Muscle of leg (tissue), 16 donors: ENCODE measurements at places on chromosomes 2 and 18. TPM values are rescaled to one million over a fixed set of nuclear protein-coding genes. Genes with fewer than 3 reads are reported as not detected.

Gene INO80B
- total RNA-seq = 21.1 TPM

Gene LIMS2
- 7.7 TPM for total RNA-seq

Gene ALK
- 0.04 TPM for total RNA-seq

Gene C2orf80
- total RNA-seq = not detected

Gene EFEMP1
- 19.7 TPM for total RNA-seq

- H3K36me3 ChIP-seq = no peaks in the 10 kb centered on the region
- peaks cover 2% of the 10 kb centered on the region for H3K4me1 ChIP-seq
- H3K4me3 ChIP-seq = no peak overlapping the region
- no peak overlapping the region for H3K27ac ChIP-seq
- DNase-seq = no peak
- no peaks in the 10 kb centered on the region for H3K27me3 ChIP-seq
Observed at GRCh38 chr18:43887491-43887890, 610.2 kb upstream of the SYT4 start.

GRCh38 chr2:172434821-172435605 is 7.6 kb downstream of the ITGA6 start:
- H3K27me3 ChIP-seq = no peaks in the 10 kb centered on the region
- H3K27ac ChIP-seq = no peak overlapping the region
- peaks cover 10% of the 10 kb centered on the region for H3K4me1 ChIP-seq
- no peak for DNase-seq

DNA sequence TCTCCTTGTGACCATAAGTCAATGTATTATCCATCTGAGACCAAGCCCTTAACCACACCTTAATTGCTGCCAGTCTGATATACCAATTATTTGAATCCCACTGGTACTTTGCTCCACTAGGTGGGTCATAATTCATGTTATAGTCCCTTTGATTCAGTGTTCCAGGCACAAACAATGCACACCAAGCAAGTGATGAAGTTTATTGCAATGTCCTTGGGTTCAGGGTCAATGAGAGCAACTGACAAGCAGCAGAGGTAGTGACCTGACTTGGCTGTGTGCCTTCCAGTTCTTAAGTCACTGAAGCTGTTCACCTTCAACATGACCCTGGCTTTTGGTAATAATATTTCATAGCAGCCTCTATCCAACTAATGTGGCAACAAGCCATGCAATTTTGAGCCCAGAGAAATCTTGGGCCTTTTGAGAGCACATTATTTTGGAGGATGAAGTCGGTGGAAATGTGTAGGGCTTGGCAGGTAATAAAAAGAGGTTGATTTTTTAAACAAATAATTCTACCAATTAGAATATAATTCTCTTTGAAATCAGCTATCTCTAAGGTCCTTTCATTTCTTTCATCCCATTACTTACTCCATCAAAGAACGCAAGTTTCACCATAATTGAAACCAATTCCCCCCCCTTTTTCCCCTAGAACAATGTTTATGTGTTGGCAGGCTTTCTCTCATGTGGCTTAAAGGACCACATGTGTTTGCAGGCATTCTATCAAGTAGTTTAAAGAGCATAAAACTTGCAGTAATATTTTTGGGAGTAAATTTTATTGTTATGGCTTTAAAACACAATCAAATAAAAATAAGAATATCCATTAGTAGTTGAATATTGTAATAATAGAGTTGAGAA is 3.1 kb upstream of the CPO start:
- H3K4me1 ChIP-seq = peaks cover 3% of the 10 kb centered on the region
- peak; percentile 85 for DNase-seq
- H3K36me3 ChIP-seq = no peaks in the 10 kb centered on the region
- H3K4me3 ChIP-seq = no peak overlapping the region
- H3K27me3 ChIP-seq = no peaks in the 10 kb centered on the region

DNA sequence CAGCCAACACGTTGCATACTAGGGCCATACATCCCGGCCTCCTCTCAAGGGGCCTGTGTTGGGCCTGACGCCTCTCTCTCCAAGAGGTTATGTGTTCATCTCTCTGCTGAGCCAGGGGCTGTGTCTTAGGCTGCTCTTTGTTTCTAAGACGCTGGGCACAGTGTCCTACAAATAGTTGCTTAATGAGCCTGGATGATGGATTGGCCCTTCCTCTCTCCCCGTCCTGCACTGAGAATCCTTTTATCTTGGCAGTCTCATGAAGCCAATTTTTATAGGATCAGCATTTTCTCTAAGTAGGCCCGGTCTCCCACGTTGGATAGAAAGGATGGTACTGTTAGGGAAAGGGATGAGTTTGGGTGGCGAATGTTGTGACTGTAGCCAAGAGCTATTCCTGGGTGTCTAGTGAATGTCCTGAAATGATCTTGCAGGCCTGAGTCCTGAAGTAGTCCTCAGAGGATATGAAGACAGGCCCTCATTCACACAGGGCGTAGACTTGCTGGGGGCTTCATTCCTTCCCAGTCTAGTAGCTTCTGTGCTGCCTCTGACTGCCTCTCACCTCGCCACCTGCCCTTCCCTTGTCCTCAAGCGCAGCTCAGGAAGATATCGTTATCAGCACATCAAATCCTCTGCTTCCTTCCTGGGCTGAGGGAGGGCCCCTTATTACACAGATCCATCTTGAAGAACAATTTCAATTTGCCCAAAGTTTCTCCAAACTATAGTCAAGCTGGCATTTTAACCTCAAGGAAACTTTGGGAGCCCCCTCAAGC is 8.8 kb downstream of the LBH start:
- H3K27ac ChIP-seq = no peak overlapping the region
- H3K4me1 ChIP-seq = peaks cover 37% of the 10 kb centered on the region
- peaks cover 21% of the 10 kb centered on the region for H3K36me3 ChIP-seq
- no peak overlapping the region for H3K4me3 ChIP-seq

- no peaks in the 10 kb centered on the region for H3K27me3 ChIP-seq
- H3K4me3 ChIP-seq = no peak overlapping the region
- H3K4me1 ChIP-seq = peaks cover 21% of the 10 kb centered on the region
- H3K36me3 ChIP-seq = no peaks in the 10 kb centered on the region
- peak; percentile 81 for DNase-seq
Observed at GRCh38 chr2:159053161-159054031, 85.0 kb downstream of the TANC1 start.

GRCh38 chr2:122595065-122595464 is 839.6 kb downstream of the TSN start:
- no peaks in the 10 kb centered on the region for H3K36me3 ChIP-seq
- no peaks in the 10 kb centered on the region for H3K4me1 ChIP-seq
- no peak overlapping the region for H3K4me3 ChIP-seq
- no peak overlapping the region for H3K27ac ChIP-seq

DNA sequence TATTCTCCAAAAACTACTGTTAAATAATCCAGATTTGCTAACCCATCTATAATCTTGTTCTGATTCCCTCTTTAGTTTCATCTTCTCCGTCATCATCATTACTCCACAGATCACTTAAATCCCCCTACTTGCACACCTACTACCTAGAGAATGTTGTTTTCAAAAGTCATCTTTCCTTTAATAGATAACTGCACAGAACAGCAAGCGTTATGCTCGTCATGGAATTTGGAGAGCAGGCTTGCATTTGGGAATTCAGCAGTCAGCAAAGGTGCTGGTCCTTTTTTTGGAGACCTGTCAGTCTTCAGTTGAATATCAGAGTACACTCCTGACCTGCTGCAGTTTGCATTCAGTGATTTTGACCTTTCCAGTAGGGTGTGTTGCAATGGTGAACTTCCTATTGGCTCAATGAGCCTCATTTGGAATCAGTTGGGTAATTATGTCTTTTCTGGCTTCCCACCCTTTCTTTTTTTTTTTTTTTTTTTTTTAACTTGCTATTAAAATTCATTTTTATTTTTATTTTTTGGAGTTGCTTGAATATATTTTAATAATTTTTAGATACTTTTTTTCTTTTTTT is 110.6 kb downstream of the HNRNPLL start:
- H3K27ac ChIP-seq = no peak overlapping the region
- H3K27me3 ChIP-seq = no peaks in the 10 kb centered on the region
- no peak for DNase-seq

DNA sequence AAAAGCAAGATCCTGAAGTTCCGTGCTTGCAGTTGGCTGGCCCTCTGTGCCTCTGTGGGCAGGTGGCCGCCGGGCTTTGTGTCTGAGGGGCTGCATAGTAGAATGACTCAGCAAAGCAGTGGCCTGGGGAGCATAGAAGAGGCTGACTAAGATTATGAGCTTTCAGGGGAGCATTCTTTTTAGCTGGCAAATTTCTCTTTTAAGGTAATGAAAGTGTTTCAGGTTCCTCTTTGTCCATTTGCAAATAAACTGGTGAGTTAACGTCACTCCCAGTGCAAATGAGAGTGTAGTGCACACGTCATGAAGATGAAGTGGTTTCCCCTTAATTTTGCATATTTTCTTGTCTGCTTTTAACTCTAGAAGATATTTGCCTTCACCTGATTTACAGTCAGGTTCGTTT is 98.6 kb downstream of the BCL2L11 start:
- DNase-seq = no peak
- no peaks in the 10 kb centered on the region for H3K27me3 ChIP-seq
- H3K36me3 ChIP-seq = no peaks in the 10 kb centered on the region

DNA sequence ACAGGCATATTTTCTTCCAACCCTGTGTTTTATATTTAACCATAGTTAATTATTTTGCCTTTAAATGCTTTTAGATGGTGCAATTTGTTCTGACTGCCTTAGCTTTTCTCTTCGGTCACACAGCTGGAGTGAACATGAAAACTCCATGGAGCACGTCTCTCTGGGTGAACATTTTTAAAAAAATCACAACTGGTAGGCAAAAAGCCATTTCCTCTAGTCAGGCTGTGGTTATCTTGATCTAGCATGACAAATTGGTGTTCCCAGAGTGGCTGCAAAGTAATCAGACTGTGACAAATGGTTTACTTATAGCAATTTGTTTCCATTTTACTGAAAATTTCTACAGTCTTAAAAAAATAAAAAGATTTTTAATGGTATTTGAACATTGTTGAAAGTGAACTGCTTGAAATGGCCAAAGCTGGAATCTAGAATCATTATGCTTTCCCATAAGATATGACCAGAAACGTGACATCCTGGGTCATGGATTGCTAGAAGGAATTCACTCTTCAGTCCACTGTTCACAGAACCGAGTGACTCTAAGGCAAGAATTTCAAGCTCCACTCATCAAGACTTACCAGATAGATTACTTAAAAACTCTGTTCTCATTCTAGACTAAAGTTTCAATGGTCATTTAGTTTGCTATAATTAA is 703.6 kb downstream of the CPS1 start:
- no peaks in the 10 kb centered on the region for H3K36me3 ChIP-seq
- no peaks in the 10 kb centered on the region for H3K4me1 ChIP-seq
- H3K27ac ChIP-seq = no peak overlapping the region
- H3K4me3 ChIP-seq = no peak overlapping the region

DNA sequence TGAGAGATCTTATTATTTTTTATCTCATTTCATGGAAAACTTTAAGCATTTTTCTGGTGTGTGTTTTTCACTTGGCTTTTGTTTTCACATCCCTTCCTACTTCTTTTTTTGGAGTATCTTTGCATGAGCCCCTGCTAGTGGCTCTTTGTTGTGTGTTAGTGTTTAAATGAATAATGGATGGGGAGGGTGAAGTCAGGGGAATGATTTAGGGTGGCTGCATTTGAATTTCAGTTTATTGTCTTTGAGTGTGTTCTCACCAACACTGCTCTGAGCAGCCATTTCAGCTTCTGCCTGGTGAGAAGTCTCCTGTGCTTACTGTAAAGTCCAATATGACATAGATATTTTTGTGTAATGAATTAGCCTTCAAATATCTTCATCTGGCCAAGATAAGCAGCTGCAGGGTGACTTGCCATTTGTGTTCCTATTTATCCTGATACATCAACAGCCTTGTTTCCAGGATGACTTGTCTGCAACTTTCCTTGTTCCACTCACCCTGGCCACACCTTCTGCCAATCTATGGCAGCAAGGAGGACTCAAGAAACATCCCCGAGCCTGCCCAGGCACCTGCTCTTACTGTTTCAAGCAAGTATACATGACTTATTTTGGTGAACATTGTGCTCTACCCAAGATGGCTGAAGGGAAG is 182.6 kb downstream of the PDE11A start:
- H3K36me3 ChIP-seq = no peaks in the 10 kb centered on the region
- no peak overlapping the region for H3K27ac ChIP-seq
- no peak overlapping the region for H3K4me3 ChIP-seq
- no peak for DNase-seq

DNA sequence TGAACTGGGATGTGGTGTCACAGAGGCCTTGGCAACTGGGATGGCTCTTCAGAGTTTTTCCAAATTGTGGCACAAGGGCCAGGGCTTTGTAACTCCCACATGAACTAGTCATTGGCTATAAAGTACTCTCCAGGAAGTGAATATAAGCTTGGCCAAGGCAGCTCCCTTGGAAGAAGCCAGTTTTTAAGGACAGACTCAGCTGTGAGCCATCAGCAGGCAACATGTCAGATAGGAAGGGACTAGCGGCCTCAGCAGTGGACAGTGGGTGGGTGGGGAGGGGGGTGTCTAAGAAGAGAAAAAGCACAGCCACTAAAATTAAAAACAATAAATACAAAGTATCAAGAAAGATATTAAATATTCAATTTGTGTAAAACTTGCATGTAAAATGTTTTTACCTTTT is 691.1 kb upstream of the PIK3C3 start:
- no peak for DNase-seq
- no peaks in the 10 kb centered on the region for H3K36me3 ChIP-seq
- H3K4me3 ChIP-seq = no peak overlapping the region

DNA sequence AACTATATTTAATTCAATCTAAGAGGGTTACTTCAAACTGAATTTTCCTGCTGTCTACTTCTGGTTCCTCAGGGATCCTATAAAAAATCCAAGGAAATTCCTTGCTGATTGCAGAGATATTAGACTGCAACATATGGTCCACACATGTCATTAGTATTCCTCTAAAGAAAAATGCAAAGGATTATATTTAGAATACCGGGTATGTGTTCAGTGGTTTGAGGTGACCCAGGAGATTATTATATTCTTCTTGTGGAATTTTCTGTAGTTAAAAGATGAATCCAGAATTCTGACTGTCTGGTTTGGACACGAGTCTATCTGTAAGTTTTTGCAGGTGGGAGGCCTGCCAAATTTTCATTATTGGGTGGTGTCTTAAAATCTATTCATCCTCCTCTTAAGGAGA is 18.2 kb downstream of the HOXD1 start:
- no peak overlapping the region for H3K4me3 ChIP-seq
- H3K4me1 ChIP-seq = no peaks in the 10 kb centered on the region
- DNase-seq = peak; percentile 81
- H3K27ac ChIP-seq = no peak overlapping the region
- no peaks in the 10 kb centered on the region for H3K36me3 ChIP-seq

DNA sequence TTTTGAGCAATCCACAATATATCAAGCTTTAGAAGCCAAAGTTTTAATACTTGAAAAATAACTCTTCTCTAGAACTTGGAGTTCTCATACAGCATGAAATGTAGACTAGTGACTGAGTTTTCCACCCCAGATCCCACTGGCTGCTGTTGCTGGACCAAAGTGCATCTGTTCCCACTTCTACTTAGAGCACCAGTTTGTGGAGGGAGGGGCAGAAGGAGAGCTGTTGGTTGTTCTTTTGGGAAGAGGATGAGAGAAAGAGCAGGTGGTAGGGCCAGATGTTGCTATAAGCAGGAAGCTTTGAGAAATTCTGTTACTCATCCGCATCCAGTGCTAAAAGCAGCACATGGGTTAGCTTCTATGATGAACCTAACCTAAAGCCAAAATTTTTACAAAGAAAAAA is 59.0 kb downstream of the MBD2 start:
- H3K27me3 ChIP-seq = no peaks in the 10 kb centered on the region
- H3K4me1 ChIP-seq = no peaks in the 10 kb centered on the region
- no peak overlapping the region for H3K27ac ChIP-seq
- peaks cover 14% of the 10 kb centered on the region for H3K36me3 ChIP-seq

GRCh38 chr2:177673602-177674595 is 281.3 kb downstream of the AGPS start:
- peaks cover 9% of the 10 kb centered on the region for H3K4me1 ChIP-seq
- H3K27me3 ChIP-seq = no peaks in the 10 kb centered on the region

- no peak overlapping the region for H3K27ac ChIP-seq
- H3K27me3 ChIP-seq = no peaks in the 10 kb centered on the region
- no peaks in the 10 kb centered on the region for H3K4me1 ChIP-seq
- H3K36me3 ChIP-seq = no peaks in the 10 kb centered on the region
Observed at GRCh38 chr2:208485390-208485789, 78.8 kb downstream of the PTH2R start.
